ENCODE measurements at places on chromosomes 12 and 14.
A peak's percentile ranks its signal among the peaks of the same experiment; 100 is the strongest.

- peak; percentile 62 for DNase-seq
Measured at GRCh38 chr12:92208613-92209121, 63.0 kb upstream of the BTG1 start.

DNA sequence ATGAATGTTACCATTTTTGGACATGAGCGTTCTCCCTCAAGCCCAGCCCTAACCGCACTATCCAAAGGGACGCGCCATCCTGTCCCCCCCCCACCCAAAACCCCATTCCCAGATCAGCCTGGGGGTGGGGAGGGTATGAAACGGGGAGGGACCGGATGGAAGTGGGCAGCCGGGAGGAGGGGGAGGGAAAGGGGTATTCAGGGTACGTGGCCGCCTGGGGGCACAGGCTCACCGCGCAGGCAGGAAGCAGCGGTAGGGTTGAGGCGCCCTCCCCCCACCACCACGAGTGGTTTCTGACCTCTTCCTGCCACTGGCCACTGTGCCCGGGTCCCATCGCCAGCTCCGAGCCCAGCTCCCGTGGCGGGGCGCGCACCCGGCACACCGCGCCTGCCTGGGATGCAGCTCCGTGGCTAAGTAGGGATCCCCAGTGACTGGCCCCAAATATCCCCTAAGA, 1.4 kb downstream of the ACTN1 start:
- no peak for DNase-seq

- DNase-seq = no peak
Measured at GRCh38 chr12:122326586-122326985, 60.3 kb upstream of the VPS33A start.

DNA sequence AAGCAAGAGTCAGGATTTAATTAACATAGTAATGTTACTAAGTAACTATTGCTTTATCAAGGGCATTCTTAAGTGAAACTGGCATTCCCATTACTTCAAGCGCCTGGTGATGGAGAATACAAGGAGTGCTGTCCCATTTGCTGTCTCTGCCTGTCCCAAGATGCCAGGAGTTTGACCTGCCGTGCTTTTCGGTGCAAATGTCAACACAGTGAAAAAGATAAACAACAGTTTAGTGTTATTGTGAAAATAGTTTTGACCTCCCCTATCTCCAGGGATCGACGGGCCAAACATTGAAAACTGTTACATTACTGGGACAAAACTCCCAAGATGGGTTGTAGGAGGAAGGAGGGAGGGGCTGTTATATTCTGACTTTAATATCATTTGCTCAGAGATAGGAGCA, 74.8 kb downstream of the TTC9 start:
- DNase-seq = no peak

DNA sequence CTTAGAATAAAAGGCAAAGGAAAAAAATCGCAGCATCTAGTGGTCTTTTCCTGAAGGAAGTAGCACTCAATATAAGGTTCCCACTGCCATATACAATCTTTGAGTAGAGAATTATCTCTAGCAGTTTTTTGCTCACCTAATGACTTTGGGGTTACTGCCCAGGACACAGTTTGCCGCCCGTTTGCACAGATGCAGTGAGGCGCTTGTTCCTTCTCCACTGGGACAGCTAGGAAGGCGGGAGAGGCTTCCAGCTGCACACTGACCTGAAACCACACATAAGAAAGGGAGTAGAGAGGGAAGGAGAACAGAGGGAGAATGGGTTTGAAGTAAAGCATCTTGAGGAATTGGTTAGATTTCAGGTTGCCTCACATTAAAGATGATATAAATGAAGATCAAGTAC, 25.5 kb downstream of the A2M start:
- DNase-seq = no peak

All from RPMI8226 (cell line).